Stimulated activated CD4-positive, alpha-beta T cell treated with anti-CD3 and anti-CD28 coated beads, Interleukin-4, amount 100 ng/mL, for 48 hours (primary cell): ENCODE measurements at places on chromosomes 5 and 9.

DNA sequence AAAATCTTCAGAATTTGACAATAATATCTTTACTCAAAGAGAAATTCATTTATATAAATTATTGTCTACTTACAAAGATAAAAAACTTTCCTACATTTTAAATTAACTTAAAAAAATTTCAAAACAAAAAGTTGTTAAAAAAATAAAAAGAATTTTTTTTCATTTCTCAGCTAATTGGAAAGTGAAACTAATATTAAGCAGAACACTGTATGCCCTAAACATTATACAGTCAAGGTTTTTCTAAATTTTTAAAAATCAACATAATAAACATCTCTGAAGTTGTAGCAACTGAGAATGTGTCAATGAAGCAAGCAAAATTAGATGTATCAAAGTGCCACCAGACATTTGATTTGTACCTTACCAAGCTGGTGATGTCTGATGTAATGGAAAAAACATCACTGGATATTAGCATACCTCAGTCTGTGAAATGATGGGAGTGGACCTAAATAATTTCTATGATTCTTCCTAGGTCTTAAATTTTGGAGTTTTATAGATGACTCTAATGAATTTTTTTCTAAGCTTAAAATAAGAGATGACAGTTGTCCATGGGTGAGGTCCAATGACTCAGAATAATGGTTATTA, 290.1 kb downstream of the ADAMTS6 start:
- no peak for DNase-seq

- no peak for DNase-seq
Observed at GRCh38 chr5:145941096-145941447, 4.7 kb downstream of the SH3RF2 start.

DNA sequence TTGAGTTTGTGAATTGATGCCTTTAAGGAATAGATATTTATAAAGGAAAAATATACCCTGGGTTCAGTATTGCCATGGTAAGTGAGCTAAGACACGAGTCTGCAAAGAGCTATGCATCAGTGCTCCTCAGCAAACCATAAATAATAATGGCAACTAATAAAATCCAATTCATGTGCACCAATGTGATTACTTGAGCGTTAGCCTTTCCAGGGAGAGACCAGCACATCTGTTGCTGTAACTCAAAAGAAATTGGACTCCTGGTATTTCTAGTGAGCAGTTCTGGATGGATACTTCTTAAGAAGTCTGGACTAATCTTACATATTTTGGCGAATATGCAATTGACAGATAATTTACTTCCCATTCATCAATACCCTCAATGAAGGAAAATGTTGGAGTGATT, 373.3 kb downstream of the ARHGEF28 start:
- no peak for DNase-seq

GRCh38 chr5:59079622-59080620, 497.0 kb downstream of the RAB3C start:
- DNase-seq: no peak

- no peak for DNase-seq
Observed at GRCh38 chr5:158154226-158155005, 295.5 kb upstream of the CLINT1 start.

DNA sequence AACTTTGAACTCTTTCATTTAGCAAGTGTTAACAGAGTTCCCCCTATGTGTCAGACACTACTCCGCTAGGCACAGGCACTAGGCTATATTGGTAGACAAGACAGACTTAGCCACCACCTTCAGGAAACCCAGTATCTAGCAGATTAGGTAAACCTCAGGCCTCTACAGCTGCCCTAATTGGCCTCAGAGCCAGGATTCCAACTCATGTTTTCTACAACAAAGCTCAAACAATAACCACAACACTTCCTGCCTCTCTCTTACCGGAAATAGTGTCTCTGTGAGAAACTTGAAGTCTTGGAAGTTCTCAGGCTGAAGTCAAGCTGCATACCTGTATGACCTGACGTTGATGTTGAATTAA, 116.6 kb upstream of the SLC44A1 start:
- no peak for DNase-seq

- DNase-seq: peak; percentile 6
Observed at GRCh38 chr5:38453506-38453905, 102.9 kb downstream of the LIFR start.

DNA sequence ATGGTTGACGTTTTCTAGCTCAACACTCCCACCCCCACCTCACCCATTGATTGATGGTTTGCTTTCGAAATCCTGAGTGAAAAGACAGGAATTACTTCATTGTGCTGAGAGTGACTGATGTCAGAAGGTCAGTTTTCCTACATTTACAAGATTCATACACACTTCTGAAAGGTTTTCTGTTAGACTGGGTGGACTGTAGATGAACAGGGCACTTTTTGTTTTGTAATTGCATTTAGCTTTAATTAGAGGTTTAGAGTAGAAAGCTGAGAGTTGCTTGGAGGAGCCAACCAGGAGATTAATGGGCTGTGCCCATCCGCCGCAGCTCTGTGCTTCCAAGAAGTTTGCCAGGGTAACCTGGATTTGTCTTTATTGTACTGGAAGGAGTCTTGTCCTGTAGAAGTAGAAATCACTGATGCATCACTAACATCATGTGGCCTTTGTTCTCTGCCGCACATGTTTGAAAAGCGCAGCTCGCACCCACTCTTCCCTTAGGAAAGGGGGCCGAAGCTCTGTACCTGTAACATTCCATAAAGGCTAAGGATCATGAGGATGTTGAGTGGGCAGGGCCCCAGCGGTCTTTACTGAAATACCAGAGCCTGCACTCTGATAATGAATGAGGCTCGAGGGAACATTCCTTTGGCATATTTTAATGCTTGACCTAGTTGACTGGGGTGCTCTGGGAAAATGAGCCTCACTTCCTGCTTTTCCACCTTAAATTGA, 267.6 kb upstream of the DMRT1 start:
- DNase-seq: no peak

- DNase-seq: no peak
Observed at GRCh38 chr9:97445119-97445701, 33.3 kb downstream of the TDRD7 start.

DNA sequence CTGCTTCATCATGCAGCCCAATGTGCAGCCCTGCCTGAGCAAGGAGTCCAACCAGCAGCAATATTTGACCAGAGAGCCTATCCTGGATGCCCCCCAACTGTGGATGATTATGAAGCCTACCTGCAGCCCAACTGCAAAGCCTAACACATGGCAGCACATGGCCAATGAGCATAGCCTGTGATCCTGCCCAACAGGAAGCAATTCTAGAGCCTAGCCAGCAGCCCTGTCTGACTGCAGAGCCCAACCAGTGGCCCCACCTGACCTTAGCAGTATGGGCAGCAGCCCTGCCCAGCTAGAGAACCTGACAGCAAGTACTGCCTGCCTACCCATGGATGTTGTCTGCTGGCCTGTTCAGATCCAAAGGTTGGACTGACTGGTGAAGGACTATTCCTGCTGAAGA, 97.3 kb upstream of the SH3GL2 start:
- DNase-seq: no peak
